Immature natural killer cell (primary cell): ENCODE measurements at places on chromosomes 2 and 18. TPM values are rescaled to one million over a fixed set of nuclear protein-coding genes. Genes with fewer than 3 reads are reported as not detected.

GRCh38 chr2:218722876-218723785 lies 12.5 kb downstream of the TTLL4 start:
- peak overlapping the region; percentile 5 for H3K27ac ChIP-seq
- peaks cover 12% of the 10 kb centered on the region for H3K4me1 ChIP-seq
- peaks cover 6% of the 10 kb centered on the region for H3K27me3 ChIP-seq
- H3K36me3 ChIP-seq, result peaks cover 4% of the 10 kb centered on the region

GRCh38 chr2:23414106-23414505 lies 29.1 kb downstream of the KLHL29 start:
- H3K4me1 ChIP-seq, result no peaks in the 10 kb centered on the region
- H3K27ac ChIP-seq, result no peak overlapping the region
- no peak for DNase-seq
- H3K4me3 ChIP-seq, result no peak overlapping the region

DNA sequence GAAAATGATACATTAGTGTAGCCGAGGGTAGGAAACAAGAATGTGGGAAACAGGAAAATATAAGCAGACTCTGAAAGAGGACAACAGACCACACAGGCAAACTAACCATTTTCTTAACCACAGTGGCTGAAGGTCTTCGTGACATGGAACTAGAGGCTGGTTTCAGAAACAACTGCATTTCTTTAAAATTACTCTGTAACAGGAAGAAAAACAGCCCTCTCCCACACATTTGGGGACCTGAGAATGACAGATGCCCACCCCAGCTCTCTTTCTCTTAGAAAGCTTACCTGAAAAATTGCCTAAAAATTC lies 13.8 kb upstream of the SLC25A52 start:
- peaks cover 2% of the 10 kb centered on the region for H3K27me3 ChIP-seq
- H3K36me3 ChIP-seq, result peaks cover 12% of the 10 kb centered on the region
- DNase-seq, result no peak
- H3K27ac ChIP-seq, result no peak overlapping the region
- no peaks in the 10 kb centered on the region for H3K4me1 ChIP-seq

The RAB1A gene
- 32.7 TPM for polyA plus RNA-seq

- no peak overlapping the region for H3K4me3 ChIP-seq
- no peaks in the 10 kb centered on the region for H3K4me1 ChIP-seq
- DNase-seq, result no peak
- peaks cover 7% of the 10 kb centered on the region for H3K27me3 ChIP-seq
- H3K36me3 ChIP-seq, result no peaks in the 10 kb centered on the region
- no peak overlapping the region for H3K27ac ChIP-seq
These were observed 215.8 kb downstream of the NDUFA10 start for GRCh38 chr2:239809391-239809790.

The PLCL1 gene
- polyA plus RNA-seq, result 0.53 TPM

- H3K36me3 ChIP-seq, result peaks cover 11% of the 10 kb centered on the region
- H3K4me3 ChIP-seq, result no peak overlapping the region
- H3K27me3 ChIP-seq, result no peaks in the 10 kb centered on the region
- peaks cover 23% of the 10 kb centered on the region for H3K4me1 ChIP-seq
- DNase-seq, result no peak
These were observed 204.4 kb downstream of the MCFD2 start for GRCh38 chr2:46711156-46711555.

- H3K27me3 ChIP-seq, result peaks cover 2% of the 10 kb centered on the region
- H3K4me3 ChIP-seq, result no peak overlapping the region
- H3K36me3 ChIP-seq, result no peaks in the 10 kb centered on the region
- no peaks in the 10 kb centered on the region for H3K4me1 ChIP-seq
- DNase-seq, result no peak
- no peak overlapping the region for H3K27ac ChIP-seq
These were observed 38.4 kb downstream of the LYPD6B start for GRCh38 chr2:149076863-149077412.

GRCh38 chr18:50396005-50396660 lies 21.3 kb downstream of the SKA1 start:
- H3K36me3 ChIP-seq, result no peaks in the 10 kb centered on the region
- no peak overlapping the region for H3K27ac ChIP-seq
- no peaks in the 10 kb centered on the region for H3K4me1 ChIP-seq
- peaks cover 9% of the 10 kb centered on the region for H3K27me3 ChIP-seq
